T-cell (primary cell): ENCODE measurements at places on chromosomes 4 and X. TPM values are rescaled to one million over a fixed set of nuclear protein-coding genes. Genes with fewer than 3 reads are reported as not detected.

HTN3 gene
- not detected for total RNA-seq

CT45A6 gene
- total RNA-seq: not detected

PGAM4 gene
- not detected for total RNA-seq

MAGEE2 gene
- not detected for total RNA-seq

DOK7 gene
- total RNA-seq: 0.58 TPM

TLR6 gene
- 2.3 TPM for total RNA-seq

LONRF3 gene
- 11.7 TPM for total RNA-seq

SPOCK3 gene
- total RNA-seq: not detected

P2RY4 gene
- 0.44 TPM for total RNA-seq

PF4V1 gene
- not detected for total RNA-seq

TRAM1L1 gene
- not detected for total RNA-seq

S100P gene
- total RNA-seq: not detected

CNGA2 gene
- not detected for total RNA-seq

CHIC2 gene
- 59.3 TPM for total RNA-seq

TIGD4 gene
- 0.28 TPM for total RNA-seq

SATL1 gene
- not detected for total RNA-seq

COL25A1 gene
- total RNA-seq: 0.56 TPM

DCHS2 gene
- total RNA-seq: not detected

JAKMIP1 gene
- total RNA-seq: 4.5 TPM

DCLK2 gene
- total RNA-seq: 0.35 TPM

F8A1 gene
- 58.7 TPM for total RNA-seq

NHSL2 gene
- total RNA-seq: 11.7 TPM

GATA1 gene
- total RNA-seq: 0.44 TPM

STS gene
- 0.70 TPM for total RNA-seq

SPANXD gene
- total RNA-seq: not detected

CFAP47 gene
- total RNA-seq: not detected

FAM47E gene
- not detected for total RNA-seq

GPC3 gene
- 1.5 TPM for total RNA-seq

ZDHHC15 gene
- 0.35 TPM for total RNA-seq

ENPEP gene
- not detected for total RNA-seq
